ENCODE measurements at places on chromosomes 1 and 21.

DNA sequence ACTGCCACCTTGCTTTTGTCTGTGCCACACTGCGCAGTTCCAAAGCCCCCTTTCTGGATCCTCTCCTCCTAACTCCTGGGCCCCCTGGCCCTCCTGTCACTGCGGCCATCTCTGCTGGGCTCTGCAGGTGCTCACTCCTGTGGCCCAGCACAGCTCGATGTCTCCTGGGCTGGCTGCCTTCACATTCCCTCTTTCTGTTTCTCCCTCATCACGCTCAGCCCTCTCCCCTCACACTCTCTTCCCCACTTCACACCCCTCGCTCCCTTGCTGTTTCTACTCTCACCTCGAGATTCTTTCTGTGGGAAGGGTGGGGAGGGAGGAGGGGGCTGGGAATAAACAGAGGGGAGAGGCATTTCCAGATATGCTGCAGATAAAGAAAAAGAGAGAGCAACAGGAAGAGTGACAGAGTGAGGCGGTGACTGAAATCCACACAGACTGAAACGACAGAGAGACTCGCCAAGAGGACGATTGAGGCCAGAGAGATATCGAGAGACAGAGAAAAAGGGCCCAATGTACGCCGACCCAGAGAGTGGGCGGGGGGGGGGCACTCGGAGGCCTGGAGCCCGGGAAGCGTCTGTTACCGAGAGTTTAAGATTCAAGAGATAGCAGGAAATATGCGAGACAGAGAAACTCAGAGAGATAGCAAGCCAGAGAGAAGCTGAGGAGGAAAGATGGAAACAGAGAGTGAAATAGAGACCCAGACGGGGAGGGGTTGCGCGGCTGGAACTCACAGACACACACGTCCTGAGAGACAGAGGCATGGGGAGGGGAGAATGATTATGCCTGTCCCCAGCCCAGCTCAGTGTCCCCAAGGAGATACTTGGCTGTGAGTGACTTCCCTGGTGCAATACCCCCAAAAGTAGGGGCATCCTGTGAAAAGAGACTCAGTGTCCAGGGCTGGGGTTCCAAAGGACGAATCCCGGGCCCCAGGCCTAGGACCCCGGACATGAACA is 666 bp downstream of the CSF3R start:
- DNase-seq: no peak

DNA sequence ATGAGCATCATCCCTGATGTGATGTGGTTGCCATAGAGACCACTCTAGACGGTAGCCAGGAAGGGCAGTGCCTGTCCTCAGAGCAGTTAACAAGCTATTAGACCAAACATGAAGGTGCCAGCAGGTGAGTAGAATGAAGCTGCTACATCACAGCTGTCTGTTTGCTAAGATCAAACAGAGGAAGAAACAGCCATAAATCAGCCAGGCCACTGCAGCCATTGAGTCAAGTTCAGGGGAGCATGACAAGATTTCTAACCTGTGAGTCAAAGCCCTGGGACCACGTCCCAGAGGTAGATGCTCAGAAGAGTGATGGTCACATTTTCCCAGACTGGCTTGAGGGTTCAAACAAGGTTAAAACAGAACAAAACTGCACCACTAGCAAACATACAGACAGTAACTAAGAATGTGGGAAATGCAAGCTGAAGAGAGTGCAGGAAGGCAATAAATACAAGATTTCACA is 450.6 kb upstream of the DAB1 start:
- no peak for DNase-seq

GRCh38 chr1:100543640-100544039 is 5.7 kb downstream of the GPR88 start:
- DNase-seq: no peak

DNA sequence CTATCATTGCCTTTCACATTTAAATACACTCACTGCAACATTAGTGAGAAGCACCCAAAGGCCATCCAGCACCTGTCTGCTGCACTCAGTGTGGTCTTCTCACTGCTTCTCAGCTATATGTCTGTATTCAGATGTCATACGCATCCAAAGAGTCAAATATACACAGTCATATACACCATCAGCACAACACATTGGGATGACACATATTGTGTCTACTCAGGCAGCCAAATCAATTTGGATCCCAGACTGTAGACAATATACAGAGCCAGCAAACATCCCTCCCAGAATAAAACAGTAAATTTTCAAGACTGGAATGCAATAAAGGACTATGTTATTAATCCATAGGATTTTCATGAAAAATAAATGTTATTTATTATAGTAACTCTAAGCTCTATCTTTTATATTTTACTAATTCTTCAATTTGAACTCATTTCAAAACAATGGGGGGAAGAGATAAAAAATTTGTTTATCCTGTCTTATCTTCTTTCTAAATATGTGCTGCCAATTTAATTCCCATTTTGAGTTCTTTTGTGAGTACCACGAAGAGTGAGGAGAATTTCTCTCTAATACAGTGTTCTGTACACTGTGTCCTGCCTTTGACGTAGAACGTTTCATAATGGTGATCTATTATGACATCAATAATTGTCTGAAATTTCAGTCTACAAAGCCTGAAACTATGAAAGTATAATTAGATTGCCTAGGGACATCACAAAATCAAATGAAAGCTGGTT is 602.2 kb upstream of the CXADR start:
- peak; percentile 24 for DNase-seq

DNA sequence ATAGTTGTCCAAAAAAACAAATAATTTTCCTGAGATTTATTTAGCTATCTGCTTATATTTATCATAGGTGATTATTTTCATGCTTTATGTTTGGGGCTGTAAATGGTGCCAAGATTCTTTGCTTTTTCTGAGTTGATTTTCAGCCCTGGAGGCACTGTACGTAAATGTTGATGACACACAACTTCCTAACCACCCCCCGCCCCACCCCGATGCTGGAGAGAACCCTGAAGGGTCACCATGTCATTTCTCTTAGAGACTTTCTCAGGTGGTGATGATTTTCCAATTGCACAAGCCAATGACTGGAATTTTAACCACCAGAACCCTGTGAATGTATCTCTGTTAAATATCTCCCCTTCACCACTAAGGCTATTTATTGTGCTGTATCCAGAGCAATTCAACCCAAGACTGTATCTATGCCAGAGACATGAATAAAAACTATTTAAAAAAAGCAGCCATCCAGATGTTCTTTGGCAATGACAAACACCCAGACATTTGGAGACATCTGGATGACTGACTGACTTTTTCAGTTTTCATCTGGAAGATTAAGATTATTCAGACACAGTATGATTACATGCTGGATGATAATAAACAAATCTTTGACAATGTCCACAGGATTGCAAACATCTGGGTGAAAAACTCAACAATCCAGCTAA is 346.0 kb downstream of the LMX1A start:
- no peak for DNase-seq

DNA sequence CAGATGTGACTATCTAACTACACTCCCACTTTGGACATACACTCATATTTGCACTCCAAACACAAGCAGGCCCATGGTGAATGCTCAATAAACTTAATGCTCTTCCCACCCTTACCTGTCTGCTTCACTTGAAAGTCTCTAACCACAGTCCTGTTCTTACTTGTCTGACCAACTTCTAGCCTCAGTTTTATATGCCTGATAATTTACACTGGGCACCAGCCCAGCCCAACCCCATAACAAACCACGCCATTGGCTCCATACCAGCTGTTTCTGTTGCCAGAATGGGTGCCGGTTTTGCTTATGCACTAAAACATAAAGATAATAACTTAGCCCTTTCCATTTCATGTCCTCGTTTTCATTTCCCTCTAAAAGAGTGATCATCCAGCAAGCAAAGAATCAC is 395.4 kb downstream of the NTNG1 start:
- no peak for DNase-seq

- no peak for DNase-seq
These were observed 33.2 kb downstream of the KIRREL1 start for GRCh38 chr1:158026651-158027050.

DNA sequence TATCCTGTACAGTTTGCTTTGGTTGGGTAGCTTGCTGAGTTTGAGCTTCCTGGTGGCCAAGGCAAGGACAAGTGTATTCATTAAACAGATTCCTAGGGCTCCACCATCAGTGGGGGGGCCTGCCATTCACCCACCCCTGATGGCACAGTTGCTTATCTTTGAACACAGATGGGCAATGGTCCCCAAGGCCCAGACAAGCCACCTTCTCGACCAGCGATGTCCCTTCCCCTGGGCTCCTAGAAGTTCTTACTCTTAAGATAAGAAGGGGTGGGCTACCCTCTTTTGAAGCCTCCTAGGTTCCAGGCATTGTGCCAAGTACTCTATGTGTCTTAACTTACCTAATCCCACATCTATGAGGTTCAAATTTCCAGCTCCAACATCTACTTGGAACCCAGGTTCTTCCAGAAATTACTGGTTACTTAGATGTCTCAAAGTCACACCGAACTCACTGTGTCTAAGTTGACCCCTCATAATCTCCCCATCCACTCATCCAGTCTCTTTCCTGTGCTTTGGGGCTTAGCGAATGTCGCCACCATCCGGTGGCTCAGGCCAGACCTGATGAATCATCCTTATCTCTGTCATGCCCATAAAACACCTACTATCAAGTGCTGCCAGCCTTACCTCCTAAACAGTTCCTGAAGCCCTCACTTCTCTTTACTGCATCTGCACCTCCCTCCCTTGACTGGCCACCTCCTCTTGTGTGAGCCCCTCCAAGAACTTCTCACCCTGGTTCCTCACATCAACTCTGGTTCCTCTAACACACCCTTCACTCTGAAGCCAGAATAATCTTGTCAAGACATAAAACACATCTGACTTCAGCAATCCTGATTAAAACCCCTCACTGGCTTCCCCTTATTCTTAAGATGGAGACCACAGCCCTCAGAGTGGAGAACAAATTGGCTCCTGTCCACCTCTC is 50.1 kb downstream of the KLHDC7A start:
- no peak for DNase-seq

- no peak for DNase-seq
These were observed 24.5 kb downstream of the SLC35D1 start for GRCh38 chr1:67029472-67029871.

DNA sequence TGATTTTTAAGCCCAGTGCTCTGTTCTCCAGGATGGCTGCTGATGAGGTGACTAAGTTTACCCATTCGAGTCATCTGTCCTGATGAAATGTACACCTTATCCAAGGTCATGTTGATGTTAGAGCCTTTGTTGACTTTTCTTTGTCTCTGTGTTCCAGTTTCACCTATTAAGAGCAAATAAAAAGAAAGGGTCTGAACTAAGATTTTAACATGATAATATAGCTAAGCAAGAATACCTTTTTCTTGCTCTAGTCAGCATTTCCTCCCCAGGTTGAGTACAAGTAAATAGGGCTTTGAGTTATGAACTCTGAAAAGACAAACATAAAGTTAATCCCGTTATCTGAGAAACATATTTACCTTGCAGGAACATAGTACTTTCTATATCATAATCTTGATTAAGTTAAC is 52.1 kb upstream of the GPR88 start:
- no peak for DNase-seq

DNA sequence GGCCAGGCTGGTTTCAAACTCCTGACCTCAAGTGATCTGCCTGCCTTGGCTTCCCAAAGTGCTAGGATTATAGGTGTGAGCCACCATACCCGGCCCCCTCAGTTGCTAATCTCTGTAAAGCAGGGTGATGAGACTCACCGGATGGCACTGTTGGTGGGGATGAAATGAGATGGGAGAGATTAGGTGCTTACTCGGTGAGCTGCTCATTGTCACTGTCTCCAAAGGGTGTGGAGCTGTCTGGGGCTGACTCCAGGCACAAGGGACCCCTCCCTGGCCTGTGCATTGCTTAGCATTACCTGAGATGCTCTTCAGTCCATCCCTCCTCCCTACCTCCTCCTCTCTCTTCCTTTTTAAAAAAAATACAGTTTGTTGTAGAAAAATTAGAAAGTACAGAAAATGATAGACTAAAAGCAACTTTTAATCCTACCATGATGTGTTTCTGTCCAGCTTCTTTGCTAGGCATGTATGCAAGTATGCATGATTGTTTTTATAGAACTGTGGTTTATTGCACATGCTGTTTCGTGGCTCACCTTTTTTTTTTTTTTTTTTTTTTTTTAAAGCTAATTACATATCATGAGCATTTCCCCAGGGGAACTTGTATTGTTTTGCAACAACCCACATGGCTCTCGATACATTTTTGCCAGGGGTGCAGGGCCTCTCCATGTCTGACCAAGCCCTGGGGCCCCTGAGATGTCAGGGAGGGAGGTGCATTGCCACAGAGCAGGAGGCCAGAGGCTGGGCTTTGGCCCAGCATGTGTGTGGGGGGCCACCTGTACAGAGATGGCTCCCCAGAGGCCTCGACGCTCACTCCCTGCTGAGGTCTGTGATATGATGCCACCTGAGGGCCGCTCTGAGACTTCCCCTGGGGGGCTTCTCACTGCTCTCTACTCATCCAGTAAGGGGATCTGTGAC is 55.4 kb downstream of the ARHGEF10L start:
- peak; percentile 40 for DNase-seq

GRCh38 chr21:25790122-25790877 is 55.5 kb downstream of the GABPA start:
- DNase-seq: peak; percentile 55

DNA sequence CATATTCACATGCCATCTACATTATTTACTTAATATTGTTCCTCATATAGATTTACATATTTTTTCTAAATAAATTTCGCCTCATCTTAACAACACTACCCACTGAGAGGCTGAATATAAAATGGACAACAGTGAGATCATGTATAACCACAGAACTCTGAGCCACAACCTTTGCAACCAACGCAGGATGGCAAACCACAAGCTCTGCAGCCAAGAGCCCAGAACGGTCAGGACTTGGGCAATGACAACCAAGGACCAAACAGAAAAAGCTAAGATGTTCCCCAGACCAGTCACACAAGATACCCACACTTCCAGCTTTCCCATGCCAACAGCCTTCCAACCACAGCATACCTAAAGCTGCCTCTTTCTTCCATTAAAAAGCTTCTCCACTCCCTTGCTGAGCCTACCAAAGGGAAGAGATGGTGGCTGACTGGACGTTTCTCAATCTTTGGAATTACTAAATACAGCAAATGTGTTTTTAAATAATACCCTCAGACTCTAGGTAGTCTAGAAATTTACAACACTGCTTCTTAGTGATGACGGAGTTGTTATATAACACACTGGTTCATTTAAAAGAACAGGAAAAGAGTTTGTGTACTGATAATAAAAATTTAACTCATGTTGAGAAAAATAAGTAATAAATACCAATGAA is 117.9 kb downstream of the AKT3 start:
- no peak for DNase-seq

Measured in fibroblast of pulmonary artery (primary cell).